Thymus (tissue), 14 donors: ENCODE measurements at places on chromosomes 13 and 19. TPM values are rescaled to one million over a fixed set of nuclear protein-coding genes. Genes with fewer than 3 reads are reported as not detected.

The ZNF541 gene
- 0.14 TPM for total RNA-seq

GRCh38 chr13:74217811-74218210 is 83.6 kb upstream of the KLF12 start:
- no peak for DNase-seq

The LIN7B gene
- 3.5 TPM for total RNA-seq

- no peak for DNase-seq
Observed at GRCh38 chr13:99034333-99035085, 56.6 kb upstream of the DOCK9 start.

The KISS1R gene
- total RNA-seq = 0.24 TPM

DNA sequence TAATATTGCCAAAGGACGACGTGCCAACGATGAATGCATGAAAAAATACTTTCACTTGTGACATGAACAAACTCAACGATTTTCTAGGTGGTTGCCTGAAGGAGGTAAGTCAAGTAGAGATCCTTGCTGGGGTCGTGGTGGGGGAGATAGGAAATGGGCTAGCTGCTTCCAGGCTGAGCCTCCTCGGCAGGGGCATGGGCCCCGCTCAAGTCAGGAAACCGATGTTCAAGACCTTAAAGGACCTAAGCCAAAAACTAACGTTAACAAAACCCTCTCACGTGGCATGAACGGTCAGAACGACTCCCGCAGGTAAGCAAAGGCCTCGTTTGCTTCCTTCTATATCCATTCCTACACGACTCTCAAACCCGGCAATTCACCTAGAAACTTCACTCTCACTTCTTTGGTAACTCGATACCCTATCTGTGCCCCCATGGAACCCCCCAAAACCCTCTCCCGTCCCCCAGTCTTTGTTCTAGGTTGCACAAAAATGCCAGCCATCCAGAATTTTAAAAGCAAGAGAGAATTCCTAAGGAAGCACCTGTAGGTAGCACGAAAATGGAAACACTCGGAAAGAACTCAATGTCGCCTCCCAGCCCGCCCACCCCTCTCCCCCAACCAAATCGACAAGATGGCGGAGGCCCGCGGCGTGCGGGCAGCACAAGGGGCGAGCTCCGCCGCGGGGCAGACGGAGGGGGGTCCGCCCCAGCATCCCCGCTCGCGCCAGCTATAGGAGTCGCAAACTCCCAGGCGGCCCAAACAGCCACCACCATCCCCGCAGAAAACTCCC is 13.6 kb downstream of the ACP4 start:
- no peak for DNase-seq

DNA sequence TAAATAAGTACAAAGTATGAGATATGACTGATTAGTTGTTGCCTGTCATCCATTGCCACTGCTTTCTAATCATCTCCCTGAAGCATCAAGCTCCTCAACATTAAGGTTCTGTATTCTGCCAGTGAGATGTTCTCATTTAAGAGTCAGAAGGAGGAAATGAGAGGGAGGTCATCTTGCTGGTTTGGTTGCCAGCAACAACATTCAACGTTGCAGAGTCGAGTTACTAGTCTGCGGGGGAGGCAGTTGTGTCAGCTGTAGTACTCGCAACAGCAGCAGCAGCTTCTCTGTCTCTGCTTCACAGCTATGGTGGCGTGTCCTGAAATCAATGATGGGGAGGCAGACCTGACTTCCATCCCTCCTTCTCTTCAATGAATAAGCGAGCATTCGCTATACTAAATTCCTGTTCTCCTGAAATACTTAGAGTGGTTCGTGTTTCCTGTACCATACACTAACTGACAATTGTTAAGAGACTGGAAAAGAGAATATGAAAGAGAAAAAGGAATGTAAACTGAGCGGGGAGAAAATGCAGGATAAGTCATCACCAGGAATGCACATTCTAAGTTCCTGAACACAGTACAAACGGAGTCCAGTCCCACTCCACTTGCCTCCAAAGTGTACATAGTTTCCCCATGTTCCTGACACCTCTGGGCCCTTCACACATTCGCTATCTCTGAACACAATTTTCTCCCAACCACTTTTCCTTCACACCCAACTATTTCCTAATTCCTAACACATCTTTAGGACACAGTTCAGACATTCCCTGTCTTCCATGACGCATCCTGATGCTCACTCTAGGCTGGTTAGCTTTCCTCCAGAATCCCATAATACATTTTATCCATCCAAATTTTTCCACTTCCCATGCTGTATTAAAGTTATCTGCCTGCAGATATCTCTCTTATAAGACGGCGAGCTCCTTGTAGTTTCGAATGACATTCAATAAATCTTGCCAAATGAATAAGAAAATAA is 263.0 kb downstream of the KLF12 start:
- DNase-seq = no peak

DNA sequence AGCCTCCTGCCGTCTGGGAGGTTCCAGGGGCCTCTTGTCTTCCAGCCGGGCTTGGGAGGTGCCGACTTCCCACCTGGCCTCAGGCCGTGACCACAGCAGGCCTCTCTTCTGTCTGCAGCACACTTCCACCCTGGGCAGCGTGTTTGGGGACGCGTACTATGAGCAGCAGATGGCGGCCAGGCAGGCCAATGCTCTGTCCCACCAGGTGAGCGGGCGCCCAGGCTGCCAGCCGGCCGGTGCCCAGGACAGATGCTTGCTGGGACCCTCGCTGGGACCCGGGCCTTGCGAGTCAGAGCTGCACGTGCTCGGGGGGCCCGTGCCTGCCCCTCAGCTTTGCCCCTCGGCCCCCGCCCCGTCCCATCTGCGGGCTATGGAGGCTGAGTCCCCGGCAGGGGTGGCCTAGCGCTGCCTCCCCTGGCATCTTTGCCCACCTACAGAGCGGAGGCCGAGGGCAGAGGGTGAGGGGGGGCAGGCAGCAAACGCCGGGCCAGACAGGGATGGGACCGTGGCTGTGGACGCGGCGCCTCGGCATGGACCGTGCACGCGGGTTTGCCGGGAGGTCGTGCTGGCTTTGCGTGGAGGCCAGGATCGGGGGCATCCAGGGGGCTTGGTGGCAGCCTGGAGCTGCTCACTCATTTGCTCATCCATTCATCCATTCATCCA is 16.2 kb downstream of the COMP start:
- DNase-seq = no peak

The ZNF780B gene
- total RNA-seq = 12.4 TPM

- no peak for DNase-seq
Observed at GRCh38 chr13:108669381-108669780, 40.0 kb downstream of the MYO16 start.

DNA sequence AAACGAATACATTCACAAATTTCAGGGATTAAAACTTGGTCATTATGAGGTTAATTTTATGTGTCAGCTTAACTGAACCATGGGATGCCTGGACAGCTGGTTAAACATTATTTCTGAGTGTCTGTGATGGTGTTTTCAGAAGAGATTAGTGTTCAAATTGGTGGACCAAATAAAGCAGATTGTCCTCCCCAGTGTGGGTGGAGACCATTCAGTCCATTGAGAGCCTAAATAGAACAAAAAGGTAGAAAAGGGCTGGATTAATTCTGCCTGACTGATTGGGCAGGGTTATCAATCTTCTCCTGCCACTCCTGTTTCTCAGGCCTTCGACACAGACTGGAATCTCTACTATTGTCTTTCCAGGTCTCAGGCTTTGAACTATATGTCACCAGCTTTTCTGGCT is 203.8 kb upstream of the SLITRK6 start:
- no peak for DNase-seq

DNA sequence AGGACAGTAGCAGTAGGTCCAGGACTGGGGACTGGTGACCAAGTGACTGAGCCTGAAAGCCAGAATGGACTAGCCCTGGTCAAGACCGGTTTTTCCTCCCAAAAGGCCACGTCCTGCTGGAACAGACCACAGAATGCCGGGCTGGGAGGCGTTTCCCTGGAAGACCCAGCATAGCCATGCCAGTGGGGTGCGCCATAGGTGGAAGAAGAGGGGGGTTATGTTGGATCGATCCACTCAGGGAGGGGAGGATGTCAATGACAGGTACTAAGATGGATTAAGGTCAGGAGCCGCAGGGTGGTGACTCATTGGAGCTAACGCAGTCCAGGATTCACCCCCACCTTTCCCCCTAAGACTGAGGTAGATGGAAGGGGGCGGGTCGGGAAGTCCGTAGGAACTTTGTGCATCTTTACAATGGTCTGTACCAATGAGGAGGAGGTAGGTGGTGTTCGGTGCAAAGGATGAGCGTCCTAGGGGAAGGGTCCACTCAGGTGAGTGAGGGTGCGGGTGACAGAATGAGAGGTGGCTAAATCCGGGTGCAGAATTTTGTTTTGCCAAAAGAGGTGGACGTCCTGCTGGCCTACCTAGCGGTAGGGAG is 21.0 kb downstream of the VASP start:
- no peak for DNase-seq
